Neural crest cell (in vitro differentiated cells): ENCODE measurements at places on chromosomes 5 and 9. TPM values are rescaled to one million over a fixed set of nuclear protein-coding genes. Genes with fewer than 3 reads are reported as not detected.

The IFNA7 gene
- total RNA-seq: not detected in 2 replicates

The GRK6 gene
- total RNA-seq: 47.4 and 54.9 TPM in 2 replicates

The RECK gene
- 9.4 and 9.5 TPM in 2 replicates for total RNA-seq

The GRM6 gene
- not detected in 2 replicates for total RNA-seq
